ENCODE measurements at places on chromosomes 6 and 20. TPM values are rescaled to one million over a fixed set of nuclear protein-coding genes. Genes with fewer than 3 reads are reported as not detected.

The TTLL9 gene
- total RNA-seq, result not detected

The NMBR gene
- total RNA-seq, result under 0.01 TPM

The FGD2 gene
- 0.07 TPM for total RNA-seq

The DAAM2 gene
- total RNA-seq, result 0.07 TPM

The TAGAP gene
- 0.34 TPM for total RNA-seq

The TFAP2B gene
- total RNA-seq, result not detected

The SUPT3H gene
- 12.0 TPM for total RNA-seq

The C6orf141 gene
- 22.6 TPM for total RNA-seq

The KCNB1 gene
- not detected for total RNA-seq

The AGER gene
- 0.34 TPM for total RNA-seq

The OPRM1 gene
- total RNA-seq, result not detected

The IRF4 gene
- total RNA-seq, result under 0.01 TPM

The RFX6 gene
- not detected for total RNA-seq

The TNFRSF6B gene
- 5.5 TPM for total RNA-seq

The UNC5CL gene
- 0.14 TPM for total RNA-seq

The NNAT gene
- not detected for total RNA-seq

Measured in nasal cavity respiratory epithelium epithelial cell of viscerocranial mucosa (primary cell).